SK-N-SH (cell line): ENCODE measurements at places on chromosomes 6 and 20.

- no peak for DNase-seq
These were observed 76.0 kb downstream of the ANKRD6 start for GRCh38 chr6:89508755-89509563.

DNA sequence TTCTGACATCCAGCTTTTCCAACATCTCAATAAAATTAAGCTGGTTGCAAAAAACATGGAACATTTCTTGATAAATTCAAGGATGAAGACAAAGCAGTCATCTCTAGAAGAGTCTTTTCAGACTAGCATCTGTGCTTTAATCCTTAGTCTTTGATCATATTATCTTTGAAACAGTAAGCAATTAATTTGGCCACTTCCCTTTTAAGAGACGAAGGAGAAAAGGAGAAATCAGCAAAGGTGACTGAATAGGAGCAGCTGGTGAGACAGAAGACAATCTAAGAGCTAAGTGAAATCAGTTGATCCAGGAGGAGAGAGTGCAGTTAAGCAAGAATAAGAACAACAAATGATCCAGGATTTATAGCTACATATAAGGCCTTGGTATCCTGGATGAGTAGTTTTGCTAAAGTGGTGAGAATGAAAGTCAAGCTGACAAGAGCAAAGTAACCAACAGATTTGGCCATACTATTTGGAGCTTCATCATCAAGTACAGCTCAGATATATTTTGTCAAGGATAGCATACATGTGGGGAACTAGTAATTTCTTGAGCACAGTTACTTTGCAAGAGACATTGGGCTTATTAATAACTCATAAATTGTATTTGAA is 215.5 kb downstream of the ADGB start:
- DNase-seq, result no peak

DNA sequence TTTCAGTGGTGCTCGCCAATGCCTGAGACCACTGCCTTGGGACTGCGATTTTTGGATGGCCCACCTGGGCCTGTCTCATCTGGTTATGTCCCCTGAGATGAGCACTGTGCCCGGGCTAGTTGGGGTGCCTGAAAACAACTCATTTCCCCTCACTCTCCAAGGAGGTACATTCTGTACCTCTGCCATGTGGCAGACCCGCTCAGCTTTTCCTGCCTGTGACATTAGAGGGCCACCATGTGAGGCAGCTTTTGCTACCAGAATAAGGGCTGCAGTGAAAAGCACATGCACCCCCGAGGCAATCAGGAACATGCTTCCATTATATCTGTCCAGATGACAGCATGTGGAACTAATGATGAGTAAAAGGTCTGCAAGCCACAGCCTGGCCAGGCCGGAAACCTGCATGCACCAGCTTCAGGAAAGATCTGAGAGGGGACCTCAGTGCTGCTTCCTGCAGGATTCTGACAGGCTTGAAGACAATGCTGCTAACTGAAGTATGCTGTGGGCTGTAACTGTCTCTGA is 11.3 kb upstream of the SRSF6 start:
- peak; percentile 79 for DNase-seq

- DNase-seq, result no peak
These were observed 34.5 kb downstream of the CENPW start for GRCh38 chr6:126374372-126374771.

DNA sequence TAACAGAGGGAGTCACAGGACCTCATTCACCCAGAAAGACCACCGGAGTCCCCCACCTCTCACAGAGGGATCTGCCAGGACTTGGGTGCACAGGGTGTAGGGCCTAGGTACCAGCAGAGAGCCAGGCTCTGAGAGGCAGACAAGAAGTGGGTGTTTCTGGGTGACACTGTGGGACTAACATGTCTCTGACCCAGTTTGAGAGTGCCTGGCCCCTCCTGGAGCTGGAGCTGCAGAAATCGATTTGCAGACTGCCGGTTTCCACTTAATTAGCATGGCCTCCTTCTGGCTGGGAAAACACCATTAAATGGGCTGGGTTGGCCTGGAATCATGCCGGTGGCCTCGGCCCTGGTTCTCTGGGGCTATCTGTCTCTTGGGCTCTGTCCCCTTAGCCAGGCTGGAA is 59.2 kb downstream of the PPP1R16B start:
- DNase-seq, result peak; percentile 53

- DNase-seq, result no peak
These were observed 25.1 kb upstream of the CCR6 start for GRCh38 chr6:167097770-167098169.

DNA sequence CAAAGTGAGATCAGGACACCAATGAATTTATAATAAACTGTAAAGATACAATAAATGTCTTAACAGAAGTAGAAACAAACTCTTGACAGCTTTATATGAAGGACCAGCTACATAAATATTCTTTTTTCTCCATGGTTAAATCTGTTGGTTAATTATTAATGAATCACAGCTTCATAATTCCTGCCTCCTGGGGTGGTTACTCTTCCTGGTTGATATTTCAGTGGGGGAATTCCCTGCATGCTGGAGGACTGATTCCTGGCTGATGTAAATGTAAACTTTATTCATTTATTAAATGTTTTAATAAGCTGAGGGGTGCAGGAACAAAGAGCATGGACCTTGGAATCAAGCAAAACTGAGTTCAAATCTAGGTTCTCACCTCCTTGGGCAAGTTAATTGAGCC is 16.2 kb upstream of the RCAN2 start:
- DNase-seq, result no peak

- DNase-seq, result no peak
These were observed 24.4 kb downstream of the KCNQ2 start for GRCh38 chr20:63448031-63448430.

GRCh38 chr6:34098045-34098936 is 47.6 kb downstream of the GRM4 start:
- no peak for DNase-seq

- DNase-seq, result no peak
These were observed 134.9 kb upstream of the STMND1 start for GRCh38 chr6:16966791-16967469.

DNA sequence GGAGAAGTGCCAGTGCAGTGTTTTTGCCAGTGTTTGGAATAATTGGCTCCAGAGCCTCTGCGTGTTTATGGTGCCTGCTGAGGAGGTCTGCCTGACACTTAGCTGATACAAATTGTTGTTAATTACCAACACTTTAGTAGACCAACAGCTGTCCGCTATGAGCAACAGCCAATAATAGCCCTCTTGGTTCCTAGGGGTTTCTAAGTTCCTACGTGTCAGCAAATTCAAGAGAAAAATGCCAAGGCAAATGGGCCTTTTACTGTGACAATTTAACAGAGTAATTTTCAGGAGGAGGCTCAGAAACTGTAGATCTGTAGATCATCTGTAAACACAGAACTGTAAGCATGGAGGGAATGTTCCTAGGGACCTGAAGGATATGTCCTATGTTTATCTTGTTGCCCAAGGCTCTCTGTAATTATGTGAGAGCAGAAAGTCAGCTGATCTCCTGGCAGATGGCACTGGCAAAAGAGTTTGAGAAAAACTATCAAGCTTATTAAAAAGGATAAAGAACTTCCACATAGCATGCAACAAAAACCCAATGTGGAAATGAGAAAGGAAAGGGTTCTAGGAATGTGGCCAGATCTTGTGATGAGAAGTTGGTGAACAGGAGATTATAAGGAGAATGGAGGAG is 157.7 kb downstream of the GJA1 start:
- DNase-seq, result peak; percentile 10

DNA sequence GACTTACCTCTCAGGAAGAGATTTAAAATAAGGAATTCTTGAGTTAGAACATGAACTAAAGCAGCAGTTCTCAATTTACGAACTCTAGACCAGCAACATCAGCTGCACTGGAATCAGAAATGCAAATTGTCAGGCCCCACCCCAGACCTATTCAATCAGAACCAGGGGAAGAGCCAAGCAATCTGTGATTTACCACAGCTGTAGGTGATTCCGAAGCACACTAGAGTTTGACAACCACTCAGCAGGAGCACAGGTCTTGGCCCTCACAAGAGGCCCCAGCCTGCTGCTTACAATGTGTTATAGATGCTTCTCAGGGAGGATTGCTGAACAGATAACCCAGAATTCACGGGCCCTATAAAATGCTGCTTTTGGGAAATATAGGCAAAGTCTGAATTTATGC is 279.2 kb downstream of the PTPRK start:
- DNase-seq, result no peak

- peak; percentile 94 for DNase-seq
These were observed at the start of gene LRRC73 for GRCh38 chr6:43509984-43510826. Gene LRRC73, minus strand, starts transcription at chr6:43510346. Its CDS starts 561 bp downstream, at chr6:43509785.

- no peak for DNase-seq
These were observed 3.9 kb upstream of the STMND1 start for GRCh38 chr6:17097982-17098381.

GRCh38 chr6:163782436-163783003 is 368.0 kb downstream of the QKI start:
- DNase-seq, result no peak

- no peak for DNase-seq
These were observed 262.0 kb downstream of the CD83 start for GRCh38 chr6:14379568-14379967.

GRCh38 chr20:4332121-4332860 is 316.9 kb upstream of the RNF24 start:
- DNase-seq, result no peak

- DNase-seq, result peak; percentile 44
These were observed 534 bp upstream of the AKIRIN2 start for GRCh38 chr6:87702589-87702945.

GRCh38 chr6:43968110-43968965 is 158.9 kb downstream of the MRPL14 start:
- DNase-seq, result peak; percentile 69

DNA sequence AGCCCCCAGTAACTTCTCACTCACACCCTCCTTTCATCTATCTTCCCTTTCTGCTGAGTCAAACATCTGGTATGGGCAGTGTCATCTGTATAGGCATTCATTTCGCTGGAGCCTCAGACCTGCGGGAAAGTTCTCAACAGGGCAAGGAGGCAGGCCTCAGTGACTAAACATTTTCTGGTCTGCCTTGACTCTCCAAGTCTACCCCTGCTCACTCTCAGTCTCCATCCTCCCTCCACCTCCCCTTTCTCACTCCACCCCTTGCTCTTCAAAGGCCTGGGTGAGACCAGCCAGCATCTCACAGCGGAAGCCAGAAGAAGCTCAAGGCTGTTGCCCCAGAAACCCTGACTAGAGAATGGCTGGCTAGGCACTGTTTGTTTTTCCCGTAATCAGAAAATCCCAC is 105.0 kb upstream of the BEND6 start:
- DNase-seq, result no peak

DNA sequence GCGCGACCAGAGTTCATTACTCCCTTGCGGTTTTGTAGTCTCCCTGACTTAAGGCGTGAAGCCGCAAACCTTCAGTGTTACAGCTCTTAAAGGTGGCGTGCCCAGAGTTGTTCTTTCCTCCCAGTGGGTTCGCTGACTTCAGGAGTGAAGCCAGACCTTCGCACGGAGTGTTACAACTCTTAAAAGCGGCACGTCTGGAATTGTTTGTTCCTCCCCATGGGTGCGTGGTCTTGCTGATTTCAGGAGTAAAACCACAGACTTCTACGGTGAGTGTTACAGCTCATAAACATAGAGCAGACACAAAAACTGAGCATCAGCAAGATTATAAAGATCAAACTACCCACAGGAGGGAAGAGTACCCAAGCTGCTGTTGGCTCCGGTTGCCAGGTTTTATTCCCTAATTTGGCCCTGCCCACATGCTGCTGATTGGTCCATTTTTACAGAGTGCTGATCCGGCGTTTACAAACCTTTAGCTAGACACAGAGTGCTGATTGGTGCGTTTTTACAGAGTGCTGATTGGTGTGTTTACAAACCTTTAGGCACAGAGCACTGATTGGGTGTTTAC is 10.4 kb downstream of the TMEM14C start:
- DNase-seq, result no peak

- DNase-seq, result peak; percentile 50
These were observed 44.2 kb upstream of the MDGA1 start for GRCh38 chr6:37741757-37742400.

DNA sequence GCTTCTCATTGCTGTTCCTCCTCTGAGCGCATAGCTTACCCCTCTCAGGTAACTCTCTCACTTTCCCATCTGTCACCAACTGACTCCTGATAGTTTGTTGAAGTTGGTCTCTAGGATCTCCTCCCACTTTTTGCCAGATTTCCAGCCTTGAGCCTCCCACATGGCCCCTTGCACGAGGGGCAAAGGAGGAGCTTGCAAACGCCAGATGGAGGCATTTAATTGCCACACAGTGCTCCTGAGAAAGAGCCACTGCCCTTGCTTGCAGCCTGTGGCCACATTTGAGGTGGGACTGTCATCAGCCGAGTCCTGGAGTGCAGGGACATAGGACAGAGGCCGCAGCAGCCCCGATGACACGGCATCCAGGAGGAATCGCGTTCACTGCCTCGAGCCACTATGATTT is 348.7 kb downstream of the SMOC2 start:
- DNase-seq, result peak; percentile 40

- DNase-seq, result no peak
These were observed 26.0 kb downstream of the PTPRA start for GRCh38 chr20:2899243-2899642.

DNA sequence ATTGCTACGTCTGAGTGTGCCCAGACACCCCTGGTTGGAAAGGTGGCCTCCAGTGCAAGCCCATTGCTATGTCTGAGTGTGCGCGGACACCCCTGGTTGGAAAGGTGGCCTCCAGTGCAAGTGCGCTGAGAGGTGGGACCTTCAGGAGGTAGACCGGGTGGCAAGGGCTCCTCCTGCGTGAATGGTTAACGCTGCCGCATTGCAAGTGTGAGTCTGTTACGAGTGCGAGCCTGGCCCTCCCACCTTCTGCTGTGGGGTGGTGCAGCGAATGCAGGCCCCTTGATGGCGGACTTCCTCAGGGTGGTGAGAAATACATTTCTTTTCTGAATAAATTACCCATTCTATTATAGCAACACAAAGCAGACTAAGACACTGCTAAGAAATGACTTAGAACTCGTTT is 208.8 kb downstream of the DLL1 start:
- DNase-seq, result no peak
